Cardiac fibroblast (primary cell): ENCODE measurements at places on chromosomes 12 and 14.

DNA sequence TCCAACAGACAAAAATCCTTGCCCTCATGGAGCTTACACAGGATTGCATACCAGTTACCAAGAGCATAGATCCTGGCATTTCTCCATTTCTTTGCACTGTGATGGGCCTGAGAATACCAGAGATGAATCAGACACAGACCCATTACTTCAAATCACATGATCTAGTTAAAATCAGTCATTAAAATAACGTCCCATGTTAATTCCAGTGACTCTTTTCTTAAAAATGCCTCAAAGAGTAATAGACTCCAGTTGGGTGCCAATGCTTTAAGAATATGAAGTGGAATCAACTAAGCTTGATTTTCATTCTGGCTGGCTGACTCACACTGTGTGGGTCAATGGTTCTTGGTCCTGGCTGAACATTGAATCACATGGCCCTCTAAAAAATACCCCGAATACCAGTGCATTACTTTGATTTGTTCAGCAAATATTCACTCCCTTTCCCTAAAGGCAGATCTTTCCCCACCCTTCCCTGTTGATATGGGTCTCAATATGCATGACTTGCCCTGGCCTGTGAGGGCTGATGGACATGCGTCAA, 11.0 kb downstream of the ASB2 start:
- peak; percentile 65 for DNase-seq

DNA sequence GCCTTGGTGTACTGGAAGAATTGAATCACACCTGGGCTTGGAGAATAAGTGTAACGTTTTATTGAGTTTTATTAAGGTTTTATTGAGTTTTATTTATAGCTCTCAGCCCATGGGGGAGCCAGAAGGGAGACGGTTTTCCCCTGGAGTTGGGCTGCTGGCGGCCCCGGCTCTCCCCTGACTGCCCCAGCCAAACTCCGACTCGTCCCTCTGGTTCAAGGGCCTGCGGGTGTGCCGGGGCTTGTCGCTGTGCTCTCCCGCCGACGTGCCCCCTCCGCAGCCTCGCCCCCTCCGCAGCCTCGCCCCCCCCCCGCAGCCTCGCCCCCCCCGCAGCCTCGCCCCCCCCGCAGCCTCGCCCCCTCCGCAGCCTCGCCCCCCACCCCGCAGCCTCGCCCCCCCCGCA, 326.1 kb upstream of the RTL1 start:
- no peak for DNase-seq

- peak; percentile 85 for DNase-seq
Measured at GRCh38 chr12:25553098-25553497, at the start of gene LMNTD1. TSS of gene LMNTD1 (minus strand) at chr12:25553283. CDS start at chr12:25552959, 324 bp downstream.

DNA sequence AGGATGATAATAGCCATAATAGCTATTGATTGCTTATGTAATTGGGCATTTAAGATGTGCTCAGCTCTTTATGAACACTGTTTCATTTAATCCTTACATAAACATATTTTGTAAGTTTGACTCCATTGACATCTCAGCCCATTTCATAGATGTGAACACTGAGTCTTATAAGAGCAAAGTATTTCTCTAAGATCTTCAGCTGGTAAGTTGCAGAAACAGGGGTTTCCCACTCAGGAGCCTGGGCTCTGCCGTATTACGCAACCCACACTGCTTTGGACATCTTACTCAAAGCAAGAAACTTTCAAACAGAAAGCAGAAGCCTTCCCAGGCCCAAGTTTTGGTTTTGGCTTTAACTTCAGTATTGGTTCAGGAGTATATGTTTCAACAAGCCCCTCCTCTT, 705.1 kb downstream of the MED13L start:
- peak; percentile 13 for DNase-seq

DNA sequence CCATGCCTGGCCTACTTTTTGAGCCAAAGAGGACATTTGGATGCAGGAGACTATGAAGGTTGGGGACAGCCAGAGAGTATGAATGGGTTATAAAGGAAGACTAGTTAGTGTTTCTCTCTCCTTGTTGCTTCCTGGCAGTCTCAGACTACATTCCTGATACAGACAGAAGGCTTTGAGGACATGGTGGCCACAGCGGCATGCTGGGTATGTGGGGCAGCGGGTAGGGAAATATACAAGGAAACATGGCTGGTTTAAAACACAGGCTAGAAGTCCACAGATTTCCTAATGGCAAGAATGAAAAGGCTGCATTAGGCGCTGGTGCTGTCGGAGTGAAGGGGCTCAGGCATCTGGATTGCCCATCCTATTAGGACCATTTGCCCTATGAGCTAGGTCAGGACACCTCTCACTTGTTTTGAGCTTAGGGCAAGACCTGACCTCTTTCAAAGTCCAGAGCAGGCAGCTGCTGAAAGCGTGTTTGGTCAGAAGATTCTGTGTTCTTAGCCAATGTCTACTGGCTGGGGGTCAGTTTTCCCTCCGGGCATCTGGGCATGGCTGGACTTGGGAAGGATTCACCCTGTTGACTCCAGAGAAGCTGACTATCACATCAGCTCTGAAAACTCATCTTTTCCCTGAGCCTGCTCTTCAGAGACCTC, 20.1 kb upstream of the FBXO21 start:
- no peak for DNase-seq

DNA sequence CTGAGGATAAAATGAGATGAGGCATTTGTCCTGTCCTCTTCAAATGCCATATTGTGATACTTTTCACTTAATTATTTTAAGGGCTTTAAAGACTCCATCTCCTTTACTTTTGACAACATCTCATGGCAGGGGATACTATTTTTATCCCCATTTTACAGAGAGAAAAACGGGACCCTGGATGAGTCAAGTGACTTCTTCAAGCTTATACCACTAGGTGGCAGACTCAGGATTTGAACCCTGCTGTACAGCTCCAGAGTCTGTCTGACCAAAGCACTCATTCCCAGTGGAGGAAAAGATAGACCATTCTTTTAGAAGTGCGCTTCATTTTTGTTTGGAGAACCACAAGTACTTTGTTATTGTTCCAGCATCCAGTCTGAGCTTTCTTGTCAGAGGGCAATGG, 1.7 kb upstream of the SMOC1 start:
- DNase-seq, result peak; percentile 30

DNA sequence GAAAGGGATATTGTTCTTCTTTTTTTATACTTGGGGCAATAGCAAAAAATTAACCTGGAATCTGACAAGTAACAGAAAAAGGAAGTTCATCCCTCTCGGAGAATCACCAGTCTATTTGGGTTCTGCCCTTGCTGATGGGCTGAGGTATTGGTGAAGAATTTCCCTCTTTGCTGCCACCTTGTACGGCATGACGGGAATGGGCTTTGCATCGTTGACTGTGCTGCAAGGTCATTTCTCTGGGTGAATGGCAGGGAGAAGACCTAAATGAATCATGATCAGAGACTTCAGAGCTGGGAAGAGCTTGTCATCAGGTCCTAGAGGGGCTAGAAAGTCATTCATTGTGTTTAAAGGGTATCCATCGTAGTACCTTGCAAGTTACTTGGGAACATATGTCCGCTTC, 12.0 kb downstream of the C1S start:
- DNase-seq, result no peak

- DNase-seq, result peak; percentile 87
Measured at GRCh38 chr12:18462442-18462841, 201.1 kb downstream of the PIK3C2G start.

GRCh38 chr14:104296388-104297312, 158.3 kb downstream of the KIF26A start:
- DNase-seq, result peak; percentile 13
